ENCODE measurements at places on chromosomes 1 and 21.
A peak's percentile ranks its signal among the peaks of the same experiment; 100 is the strongest.

- DNase-seq, result no peak
Measured at GRCh38 chr1:22710701-22711049, at the start of gene EPHB2. Gene EPHB2 (plus strand): TSS chr1:22710839. CDS start chr1:22710983, 144 bp downstream.

- DNase-seq, result no peak
Measured at GRCh38 chr1:224867715-224868114, 61.8 kb upstream of the DNAH14 start.

GRCh38 chr21:21309510-21309909 is 311.3 kb downstream of the NCAM2 start:
- no peak for DNase-seq

GRCh38 chr1:34828611-34829010 is 30.9 kb downstream of the SMIM12 start:
- DNase-seq, result no peak

- DNase-seq, result no peak
Measured at GRCh38 chr21:31124010-31124409, 85.7 kb upstream of the KRTAP19-8 start.

DNA sequence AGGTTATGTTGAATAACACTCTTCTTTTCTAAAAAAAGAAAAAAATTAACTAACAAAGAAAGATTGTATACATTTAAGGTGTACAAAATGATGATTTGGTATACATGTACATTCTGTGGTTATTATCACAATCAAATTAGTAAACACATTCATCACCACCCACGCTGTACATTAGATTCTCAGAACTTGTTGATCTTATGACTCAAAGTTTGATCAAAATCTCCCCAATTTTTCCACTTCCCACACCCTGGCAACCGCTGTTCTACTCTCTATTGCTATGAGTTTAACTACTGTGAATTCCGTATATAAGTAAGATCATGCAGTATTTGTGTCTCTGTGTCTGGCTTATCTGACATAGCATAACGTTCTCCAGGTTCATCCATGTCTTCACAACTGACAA is 469.5 kb upstream of the CHRM3 start:
- no peak for DNase-seq

- peak; percentile 89 for DNase-seq
Measured at GRCh38 chr1:144551543-144552424, 40.9 kb upstream of the PPIAL4F start.

- DNase-seq, result no peak
Measured at GRCh38 chr1:53266038-53266437, 27.7 kb upstream of the MAGOH start.

DNA sequence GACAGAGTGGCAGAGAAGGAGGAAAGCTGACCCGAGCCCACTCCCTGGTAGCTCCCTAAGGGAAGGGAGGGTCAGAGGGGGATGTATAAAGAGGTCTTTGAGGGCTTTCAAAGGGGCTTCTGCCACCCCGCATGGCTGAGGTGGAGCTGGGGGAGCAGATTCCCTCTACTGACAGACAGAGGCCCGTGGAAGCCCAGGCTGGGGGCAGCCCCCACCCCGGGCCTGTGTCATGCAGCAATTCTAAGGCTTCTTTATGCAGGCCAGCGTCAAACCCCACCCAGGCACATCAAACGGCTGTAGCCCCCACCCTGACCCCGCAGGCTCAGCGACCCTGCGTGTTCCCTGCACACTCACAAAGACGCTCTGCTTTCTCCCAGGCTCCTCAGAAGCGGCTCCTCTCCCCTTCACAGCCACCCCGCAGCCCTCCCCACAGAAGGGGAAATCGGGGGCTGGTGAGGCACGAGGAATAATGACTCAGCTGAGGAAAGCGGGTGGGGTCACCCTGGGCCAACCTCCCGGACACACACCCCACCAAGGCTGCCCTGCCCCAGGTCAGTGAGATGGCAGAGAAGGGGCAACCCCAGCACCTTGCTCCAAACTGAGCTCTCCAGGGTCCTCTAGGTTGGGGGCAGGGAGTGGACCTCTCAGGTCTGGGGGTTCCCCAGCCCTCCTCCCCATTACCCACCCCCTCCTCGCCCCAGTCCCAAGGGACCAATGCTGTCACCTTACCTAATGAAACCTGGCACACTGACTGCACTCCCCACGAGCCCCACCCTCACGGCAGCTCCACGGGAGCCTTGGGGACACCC is 10.8 kb downstream of the SLC45A3 start:
- DNase-seq, result no peak

DNA sequence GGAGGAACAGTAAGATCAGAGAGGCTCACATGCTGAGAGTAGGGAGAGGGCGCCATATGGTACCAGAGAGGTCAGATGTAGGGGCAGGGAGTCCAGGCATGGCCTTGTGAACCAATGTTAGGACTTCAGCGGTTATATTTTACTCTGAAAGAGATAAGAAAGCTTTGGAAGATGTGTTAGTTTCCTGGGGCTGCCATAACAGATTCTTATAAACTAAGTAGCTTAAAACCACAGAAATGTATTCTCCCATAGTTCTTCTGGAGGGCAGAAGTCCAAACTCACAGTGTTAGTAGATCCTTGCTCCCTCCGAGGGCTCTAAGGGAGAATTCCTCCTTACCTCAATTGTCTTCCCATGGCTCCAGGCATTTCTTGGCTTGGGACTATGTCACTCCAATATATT is 502.5 kb upstream of the ADGRL2 start:
- no peak for DNase-seq

DNA sequence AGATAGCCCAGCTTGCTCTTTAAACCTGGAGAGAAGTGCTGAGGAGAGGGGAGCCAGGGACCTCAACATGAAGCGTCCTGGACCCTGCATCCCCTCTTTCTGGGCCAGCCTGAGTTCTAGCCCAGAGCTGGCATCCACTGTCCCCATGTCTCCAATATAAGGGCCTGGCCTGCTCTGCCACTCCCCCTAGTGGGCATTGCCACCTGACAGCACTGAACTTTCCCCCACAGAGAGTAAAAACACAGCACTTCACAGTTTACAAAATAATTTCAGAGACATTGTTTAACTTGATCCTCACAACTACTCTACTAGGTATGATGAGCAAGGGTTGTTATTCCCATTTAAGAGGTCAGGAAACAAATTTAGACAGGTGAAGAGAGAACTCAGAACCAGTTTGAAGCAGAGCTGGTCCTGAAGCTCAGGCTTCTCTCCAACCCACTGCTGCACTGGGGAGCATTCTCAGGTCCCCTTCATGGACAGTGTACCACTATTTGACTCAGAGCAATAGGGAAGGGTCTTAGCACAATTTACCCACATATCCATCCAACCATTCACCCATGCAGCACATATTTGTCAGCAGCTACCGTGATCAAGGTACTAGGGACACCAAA is 151.2 kb downstream of the DMRTA2 start:
- no peak for DNase-seq

- DNase-seq, result no peak
Measured at GRCh38 chr1:230401763-230402294, 24.3 kb downstream of the PGBD5 start.

- DNase-seq, result no peak
Measured at GRCh38 chr1:61864489-61864888, 122.2 kb downstream of the PATJ start.

DNA sequence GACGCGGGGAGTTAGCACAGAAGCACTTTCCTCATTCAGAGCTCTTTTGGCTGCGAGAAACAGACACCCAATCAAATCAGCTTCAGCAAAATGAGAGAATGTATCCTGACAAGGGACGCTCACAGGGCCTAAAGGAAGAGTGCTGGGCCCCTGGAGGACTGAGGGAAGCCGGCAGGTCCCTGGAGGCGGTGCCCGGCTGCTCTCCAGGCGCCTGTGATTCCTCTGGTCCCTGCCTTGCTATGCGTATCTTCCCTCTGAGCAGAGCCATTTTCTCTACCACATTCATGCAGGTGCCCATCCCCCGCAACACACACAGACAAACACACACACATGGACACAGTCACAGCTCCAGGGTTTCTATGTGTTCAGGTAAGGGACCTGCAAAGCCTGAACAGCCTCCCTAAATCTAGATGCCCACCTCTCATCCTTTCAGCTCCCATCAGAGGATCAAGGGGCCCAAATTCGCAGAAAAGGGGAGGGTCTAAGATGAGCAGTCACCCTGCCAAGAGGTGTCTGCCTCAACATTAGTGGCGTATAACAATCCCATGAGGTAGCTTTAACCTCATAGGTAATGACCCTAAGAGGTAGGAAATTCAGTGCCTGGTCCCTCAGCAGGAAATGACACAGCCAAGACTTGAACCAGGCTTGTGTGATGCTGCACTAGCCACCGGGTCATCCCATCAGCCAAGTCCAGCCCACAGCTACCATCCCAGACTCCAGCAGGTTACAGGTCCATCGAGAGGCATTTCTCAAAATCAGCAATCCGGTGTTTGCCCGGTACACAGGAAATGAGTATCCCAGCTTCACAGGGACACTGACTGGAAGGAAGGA is 29.0 kb downstream of the PTAFR start:
- no peak for DNase-seq

GRCh38 chr1:27570356-27570755 is 33.6 kb downstream of the AHDC1 start:
- DNase-seq, result no peak

DNA sequence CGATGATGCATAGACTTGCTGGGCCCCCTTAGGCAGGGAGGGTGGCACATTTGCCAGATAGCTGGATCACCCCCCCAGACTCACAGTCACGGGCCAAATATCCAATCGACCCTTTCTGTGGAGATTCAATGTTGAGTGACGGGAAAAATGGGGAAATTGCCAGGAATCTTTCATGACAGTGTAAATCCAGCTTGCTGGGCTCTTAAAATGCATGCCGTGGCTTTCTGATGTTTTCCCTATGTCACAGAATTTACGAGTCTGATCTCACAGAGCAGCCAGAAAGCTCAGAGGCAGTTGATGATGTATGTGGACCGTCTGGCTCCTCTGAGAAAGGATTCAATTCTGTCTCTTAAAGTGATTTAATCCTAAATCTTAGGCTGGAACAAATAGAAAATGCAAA is 150.1 kb upstream of the ZNF644 start:
- no peak for DNase-seq

- DNase-seq, result no peak
Measured at GRCh38 chr1:224096773-224097172, 17.1 kb upstream of the FBXO28 start.

DNA sequence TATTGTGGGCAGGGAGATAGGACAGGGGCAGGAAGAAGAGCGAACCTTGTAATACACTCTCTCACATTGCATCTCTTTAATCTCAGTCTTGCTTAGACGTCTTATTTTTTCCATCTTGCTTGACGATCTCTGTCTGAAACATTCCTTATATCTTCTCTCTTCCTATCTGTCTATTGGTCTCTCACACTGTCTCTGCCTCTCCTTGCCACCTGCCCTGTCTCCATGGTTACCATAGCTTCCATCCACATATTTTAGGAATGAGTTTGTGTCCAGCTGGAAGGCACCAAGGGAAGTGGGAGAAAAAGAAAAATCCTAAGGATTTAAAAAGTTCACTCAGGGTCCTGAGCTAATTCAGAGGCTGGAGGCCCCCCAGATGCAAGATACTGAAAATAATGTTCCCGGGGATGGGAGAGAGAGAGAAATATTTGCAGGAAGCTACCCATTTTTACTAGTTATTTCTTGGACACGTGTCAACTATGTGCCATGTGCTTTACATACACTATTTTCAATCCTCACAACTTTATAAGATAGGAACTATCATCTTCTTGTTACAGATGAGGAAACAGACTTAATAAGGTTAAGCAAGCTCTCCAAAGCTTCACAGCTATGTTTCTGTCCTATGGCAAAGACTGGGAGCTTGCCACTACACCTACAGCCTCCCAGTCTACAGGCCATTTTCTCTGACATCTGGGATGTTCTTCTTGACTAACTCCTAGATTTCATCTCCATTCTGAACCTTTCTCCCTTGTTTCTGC is 933 bp downstream of the ANKRD34A start:
- peak; percentile 7 for DNase-seq

- DNase-seq, result no peak
Measured at GRCh38 chr1:244187310-244187709, 136.2 kb downstream of the ZBTB18 start.

DNA sequence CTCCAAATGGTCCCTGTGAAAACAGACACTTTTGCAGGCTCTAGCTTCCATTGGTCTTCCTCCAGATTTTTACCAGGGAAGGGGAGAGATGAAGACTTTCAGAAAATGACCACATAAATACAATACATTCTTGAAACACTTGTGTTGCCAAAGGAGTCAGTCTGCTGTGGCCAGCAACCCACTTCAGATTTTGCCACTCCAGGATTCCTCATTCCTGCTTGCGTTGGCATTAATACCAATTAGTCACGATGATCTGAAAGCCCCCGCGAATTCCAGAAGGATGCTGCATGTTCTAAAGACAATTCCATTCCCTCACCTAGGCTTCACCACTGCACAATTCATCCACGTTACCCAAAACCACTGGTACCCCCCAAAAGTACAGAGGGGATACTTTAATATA is 7.9 kb upstream of the BACE2 start:
- no peak for DNase-seq
